ENCODE measurements at places on chromosomes 7 and 10.

DNA sequence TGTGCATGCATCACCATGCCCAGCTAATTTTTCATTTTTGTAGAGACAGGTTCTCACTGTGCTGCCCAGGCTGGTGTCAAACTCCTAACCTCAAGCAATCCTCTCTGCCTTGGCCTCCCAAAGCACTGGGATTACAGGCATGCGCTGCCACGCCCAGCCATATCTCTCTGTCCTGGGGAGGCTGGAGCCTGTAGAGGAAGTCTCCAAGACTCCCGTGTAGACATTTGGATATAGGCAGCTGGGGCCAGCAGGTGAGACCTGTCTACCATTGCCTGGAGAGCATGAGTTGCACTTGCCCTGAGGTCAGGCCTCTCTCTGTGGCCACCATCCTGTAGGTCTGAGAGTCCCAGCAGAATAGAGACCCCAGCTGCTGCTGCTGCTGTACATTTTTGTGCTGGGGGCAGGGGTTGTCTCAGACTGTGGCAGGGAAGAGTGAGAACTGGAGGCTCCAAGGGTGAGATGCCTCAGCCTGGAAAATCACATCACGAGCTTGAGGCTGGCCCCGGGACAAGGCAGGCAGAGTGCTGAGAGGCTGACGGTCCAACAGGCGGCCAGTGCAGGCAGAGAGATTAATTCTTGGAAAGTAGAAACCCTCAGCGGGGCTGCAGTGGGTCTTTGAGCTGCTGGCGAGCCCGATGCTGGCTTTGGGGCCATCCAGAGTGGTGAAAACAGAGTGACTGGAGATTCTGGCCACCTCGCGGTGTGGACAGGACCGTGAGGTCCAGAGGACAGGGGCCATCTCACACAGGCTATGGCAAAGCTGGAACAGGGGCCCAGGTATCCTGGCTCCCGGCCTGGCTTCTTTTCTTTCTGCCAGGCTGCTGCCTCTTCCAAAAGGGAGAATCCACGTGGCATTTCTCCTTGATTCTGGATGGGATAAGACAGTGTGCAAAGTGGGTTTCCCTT is 60.9 kb downstream of the TMEM270 start:
- no peak for DNase-seq

DNA sequence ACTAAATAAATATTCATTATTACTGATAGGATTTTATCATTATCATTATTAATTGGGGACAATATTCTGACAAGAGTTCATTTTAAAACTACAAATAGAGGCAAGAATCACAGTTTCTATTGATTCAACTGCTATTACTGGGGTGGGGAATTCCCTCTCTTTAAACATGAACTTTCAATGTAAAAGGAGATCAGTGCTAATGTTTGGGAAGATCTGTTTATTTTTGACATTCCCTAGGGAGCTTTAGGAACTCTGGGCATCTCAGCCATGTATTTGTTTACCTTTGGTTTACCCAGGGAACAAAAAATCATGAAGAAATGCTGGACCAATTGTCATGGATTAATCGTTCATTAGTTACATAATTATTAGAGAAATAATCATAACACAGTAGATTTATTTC is 443.2 kb upstream of the AKR1E2 start:
- no peak for DNase-seq

GRCh38 chr7:136953386-136953785 is 84.9 kb downstream of the CHRM2 start:
- peak; percentile 75 for DNase-seq

- no peak for DNase-seq
These were observed 169.3 kb downstream of the ADRA2A start for GRCh38 chr10:111246136-111246535.

GRCh38 chr7:94414481-94414880 is 19.8 kb downstream of the COL1A2 start:
- DNase-seq: peak; percentile 37

All from ELR (cell line).